ENCODE measurements at places on chromosomes 3 and 15.

DNA sequence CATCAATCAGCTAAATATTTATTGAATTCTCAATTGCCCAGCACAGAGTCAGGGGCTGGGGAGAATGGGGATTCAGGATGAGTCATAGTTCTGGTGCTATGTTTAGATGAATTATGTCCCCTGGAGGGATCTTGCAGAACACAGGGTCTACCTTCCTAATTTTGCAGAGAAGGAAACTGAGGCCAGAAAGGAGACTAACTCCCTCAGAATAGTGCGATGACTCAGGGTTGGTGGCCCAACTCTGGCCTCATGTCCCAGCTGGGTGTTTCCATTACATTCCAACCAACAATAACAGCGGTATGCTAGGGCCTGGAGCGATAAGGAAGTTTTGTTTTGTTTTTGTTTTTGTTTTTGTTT, 270.9 kb downstream of the TLE3 start:
- no peak for DNase-seq

- no peak for DNase-seq
These were observed 297.4 kb upstream of the EPHA3 start for GRCh38 chr3:88809993-88810392.

- no peak for DNase-seq
These were observed 32.7 kb downstream of the STARD9 start for GRCh38 chr15:42608110-42608531.

- no peak for DNase-seq
These were observed 40.0 kb downstream of the ZNF589 start for GRCh38 chr3:48280881-48281280.

GRCh38 chr3:194488055-194488742, 1.4 kb upstream of the ATP13A3 start:
- no peak for DNase-seq

DNA sequence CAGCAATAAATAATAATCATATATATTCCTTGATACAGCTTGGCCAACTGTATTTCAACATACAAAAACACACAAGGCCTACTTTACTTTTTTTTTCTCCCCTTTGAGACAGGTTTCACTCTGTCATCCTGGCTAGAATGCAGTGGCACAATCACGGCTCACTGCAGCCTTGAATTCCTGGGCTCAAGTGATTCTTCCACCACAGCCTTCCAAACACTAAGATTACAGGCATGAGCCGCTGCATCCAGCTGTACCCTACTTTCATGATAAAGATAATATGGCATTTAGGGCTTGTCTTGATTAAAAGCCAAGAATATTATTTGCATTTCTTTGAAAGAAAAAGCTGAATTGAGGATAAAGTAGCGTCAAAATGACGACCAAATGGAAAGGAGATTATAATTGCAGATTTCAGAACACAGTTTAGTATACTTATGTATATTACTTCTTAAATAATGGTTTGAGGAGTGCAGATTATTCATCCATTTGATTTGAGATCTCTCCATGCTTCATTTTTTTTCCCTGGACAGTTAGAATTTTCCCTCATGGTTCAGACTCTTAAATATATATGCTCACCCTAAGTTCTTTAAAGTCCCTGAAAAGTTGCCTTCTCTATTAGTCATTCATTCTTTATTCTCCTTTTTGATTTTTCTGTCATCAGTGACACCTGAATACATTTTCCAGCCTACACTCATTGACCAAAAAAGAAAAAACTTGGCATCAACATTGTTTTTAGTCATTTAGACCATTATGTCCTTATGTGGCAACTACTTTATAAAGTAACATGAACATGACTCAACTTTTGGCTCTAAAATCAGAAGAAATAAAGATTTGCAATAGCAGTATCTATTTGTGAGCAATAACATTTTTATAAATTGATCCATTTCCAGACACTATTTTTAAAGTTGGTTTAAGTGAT, 48.5 kb upstream of the MLF1 start:
- no peak for DNase-seq

All from endothelial cell (in vitro differentiated cells).